Stimulated activated CD8-positive, alpha-beta memory T cell treated with anti-CD3 and anti-CD28 coated beads, Interleukin-15, amount 100 ng/mL, for 4 hours (primary cell): ENCODE measurements at places on chromosomes 2 and 18.

GRCh38 chr2:235314371-235314930 lies 179.4 kb upstream of the AGAP1 start:
- no peak for DNase-seq

- DNase-seq, result no peak
Observed at GRCh38 chr2:101012706-101013181, 10.7 kb downstream of the RPL31 start.

DNA sequence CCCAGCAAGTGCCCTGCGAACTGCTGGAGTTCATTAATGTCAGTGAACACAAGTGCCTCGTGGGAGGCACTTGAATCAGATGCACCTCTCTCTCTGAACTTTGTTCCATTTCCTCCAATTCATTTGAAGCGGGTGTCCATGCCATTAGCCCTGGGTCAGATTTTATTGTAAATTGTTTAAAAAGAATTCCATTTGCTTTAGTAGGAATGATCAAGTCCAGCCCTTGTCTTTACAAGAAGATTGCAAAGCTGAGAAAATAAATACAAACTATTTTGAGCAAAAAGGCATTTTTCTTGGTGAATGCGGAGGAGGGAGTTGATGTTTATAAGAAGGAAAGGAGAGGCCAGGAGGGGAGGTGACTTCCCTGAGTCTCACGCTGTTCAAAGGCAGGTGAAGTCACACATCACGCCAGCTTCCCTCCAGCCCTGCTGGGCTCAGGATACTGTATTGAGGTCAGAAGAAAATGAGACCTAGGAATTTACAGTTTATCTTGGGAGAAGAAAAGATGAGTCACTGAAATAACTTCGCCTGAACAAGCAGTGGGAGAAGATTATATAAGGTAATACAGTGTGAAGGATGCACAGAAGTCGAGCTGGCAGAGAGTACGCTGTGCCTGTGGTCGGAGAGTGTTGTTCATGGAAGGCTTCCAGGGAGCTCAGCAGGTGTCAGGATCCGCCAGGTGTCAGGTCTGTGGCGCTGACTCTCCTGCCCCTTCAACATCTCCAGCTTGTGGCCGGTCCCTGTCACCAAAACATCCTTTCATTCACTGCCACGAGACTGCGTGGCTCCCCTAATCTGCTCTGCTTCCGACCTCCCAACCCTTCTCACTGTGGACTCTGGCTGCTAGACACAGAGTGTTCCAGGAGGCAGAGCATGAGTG lies 36.5 kb downstream of the EFR3B start:
- DNase-seq, result no peak

DNA sequence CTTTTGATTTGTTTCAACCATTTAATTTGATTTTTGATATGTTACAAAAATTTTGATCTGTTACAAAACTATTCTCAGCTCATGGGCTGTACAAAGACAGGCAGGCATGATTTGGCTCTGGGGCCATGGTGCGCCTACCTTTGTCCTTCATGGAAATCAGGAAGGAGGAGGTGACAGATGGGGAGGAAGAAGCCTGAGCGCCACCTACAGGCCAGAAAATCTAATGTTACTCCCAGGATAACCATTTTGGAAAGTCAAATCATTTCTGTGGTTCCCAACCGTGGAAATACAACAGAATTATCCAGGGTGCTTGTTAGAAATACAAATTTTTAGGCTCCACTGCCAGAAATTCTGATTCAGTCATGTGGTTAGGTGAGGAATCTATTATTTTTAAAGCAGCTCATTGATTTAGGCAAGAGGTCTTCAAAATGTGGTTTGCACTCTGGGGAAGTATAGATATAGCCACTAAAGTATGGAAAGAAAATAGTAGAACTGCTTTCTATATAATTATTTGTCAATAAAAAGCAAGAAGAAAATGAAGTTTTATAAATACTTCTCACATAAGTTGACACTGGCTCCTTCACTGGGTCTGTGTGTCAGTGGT lies 93.9 kb downstream of the EVA1A start:
- no peak for DNase-seq

- DNase-seq, result no peak
Observed at GRCh38 chr2:69740502-69740951, 1.4 kb upstream of the ANXA4 start.
